Osteocyte (in vitro differentiated cells): ENCODE measurements at places on chromosomes 4 and X. TPM values are rescaled to one million over a fixed set of nuclear protein-coding genes. Genes with fewer than 3 reads are reported as not detected.

The GPRASP1 gene
- 3.3 and 3.5 TPM in 2 replicates for total RNA-seq

The ASMT gene
- not detected in 2 replicates for total RNA-seq

The GAGE12F gene
- not detected in 2 replicates for total RNA-seq

The FGF13 gene
- total RNA-seq, result not detected in 2 replicates

The CYBB gene
- total RNA-seq, result not detected in 2 replicates

The ANKRD50 gene
- total RNA-seq, result 45.3 and 45.4 TPM in 2 replicates

The RUFY3 gene
- total RNA-seq, result 73.5 and 73.8 TPM in 2 replicates

The XAGE1A gene
- total RNA-seq, result not detected in 2 replicates

The CCDC110 gene
- 0.73 and 0.76 TPM in 2 replicates for total RNA-seq
